Activated CD4-positive, CD25-positive, alpha-beta regulatory T cell treated with anti-CD3 and anti-CD28 coated beads, Interleukin-2, amount 50 U/mL, for 72 hours (primary cell): ENCODE measurements at places on chromosomes 16 and 17.

DNA sequence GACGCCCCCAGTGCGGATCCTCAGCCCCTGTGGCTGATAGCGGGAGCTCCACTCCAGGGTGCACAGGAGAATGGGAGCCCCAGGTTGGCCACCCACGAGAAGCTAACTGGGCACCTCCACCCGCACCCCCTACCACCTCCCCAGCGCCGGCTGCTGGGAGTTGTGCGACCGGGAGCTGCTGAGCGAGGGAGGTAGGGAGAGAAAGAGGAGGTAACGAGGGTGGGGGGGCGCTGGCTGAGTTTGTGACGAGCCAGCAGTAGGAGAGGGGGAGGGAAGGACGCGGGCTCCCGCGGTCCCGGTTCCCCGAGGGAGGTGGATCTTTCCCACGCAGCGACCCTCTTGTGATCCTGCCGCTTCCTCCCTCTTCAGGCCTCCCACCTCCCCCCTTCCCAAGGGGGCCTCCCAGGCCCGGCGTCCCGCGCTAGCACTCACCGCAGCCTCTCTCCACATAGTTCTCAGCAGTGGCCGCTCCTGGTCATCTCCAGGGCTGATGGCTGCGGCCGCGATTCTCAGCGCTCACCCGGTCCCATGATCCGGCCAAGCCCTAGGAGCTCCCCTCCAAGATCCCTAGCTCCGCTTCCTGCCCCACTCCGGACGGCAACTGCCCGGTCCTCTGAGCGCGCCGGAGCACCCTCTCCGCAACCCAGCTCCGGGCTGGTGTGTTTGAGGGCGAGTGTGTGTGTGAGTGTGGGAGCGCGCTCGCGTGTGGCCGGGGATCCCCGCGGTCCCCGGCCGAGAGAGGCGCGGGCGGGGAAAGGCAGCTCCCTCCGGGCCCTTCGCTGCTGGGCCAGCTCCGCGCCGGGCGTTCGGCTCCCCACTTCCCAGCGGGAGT, at the start of gene GRIN2A:
Gene GRIN2A (minus strand): TSS at position 207 of the 832 bp plus-strand sequence. CDS start 2,017 bp downstream, outside the sequence.
- DNase-seq: no peak

GRCh38 chr17:32742681-32743538, 134.0 kb downstream of the MYO1D start:
- no peak for DNase-seq

DNA sequence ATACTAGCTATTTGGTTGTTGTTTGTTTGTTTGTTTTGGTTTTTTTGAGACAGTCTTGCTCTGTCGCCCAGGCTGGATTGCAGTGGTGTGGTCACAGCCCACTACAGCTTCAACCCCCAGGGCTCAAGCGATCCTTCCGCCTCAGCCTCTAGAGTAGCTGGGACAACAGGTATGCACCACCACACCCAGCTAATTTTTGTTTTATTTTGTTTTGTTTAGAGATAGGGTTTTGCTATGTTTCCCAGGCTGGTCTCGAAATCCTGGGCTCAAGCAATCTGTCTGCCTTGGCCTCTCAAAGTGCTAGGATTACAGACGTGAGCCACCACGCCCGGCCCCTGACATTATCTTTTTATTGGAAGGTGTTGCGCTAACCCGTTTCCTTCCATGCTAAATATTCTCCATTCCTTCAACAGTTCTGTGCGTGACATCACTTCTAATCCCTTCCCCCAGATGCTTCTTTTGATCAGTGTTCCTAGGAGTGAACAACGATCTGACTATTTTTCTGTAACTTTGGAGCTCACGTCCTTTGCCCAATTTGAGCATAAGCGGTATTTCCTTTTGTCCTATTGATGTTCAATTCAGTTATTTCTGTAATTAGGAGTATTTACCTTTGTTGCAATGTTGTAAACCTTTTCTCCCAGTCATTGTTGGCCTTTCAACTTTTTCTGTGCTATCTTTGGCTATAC, 30.2 kb upstream of the EMP2 start:
- DNase-seq: no peak

DNA sequence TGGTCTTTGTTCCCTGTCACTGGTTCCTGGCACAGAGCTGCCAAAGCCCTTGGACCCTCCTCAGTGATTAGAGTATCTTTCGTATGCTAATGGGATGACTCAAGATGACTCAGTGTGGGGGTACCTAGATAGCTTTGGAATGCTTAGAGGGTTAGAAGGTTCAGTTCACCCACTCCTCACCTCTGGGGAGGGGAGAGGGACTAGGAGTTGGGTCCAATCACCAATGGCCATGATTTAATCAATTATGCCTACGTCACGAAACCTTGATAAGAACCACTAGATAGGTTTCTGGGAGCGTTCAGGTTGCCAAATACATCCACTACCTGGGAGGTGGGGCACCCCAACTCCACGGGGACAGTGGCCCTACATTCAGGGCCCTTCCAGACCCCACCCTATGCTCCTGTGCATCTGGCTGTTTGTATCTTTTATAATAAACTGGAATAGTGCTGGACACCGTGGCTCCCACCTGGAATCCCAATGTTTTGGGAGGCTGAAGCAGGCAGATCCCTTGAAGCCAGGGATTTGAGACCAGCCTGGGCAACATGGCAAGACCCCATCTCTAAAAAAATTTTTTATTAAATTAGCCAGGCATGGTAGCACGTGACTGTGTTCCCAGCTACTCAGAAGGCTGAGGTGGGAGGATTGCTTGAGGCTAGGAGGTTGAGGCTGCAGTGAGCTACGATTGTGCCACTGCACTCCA, 29.2 kb upstream of the LITAF start:
- no peak for DNase-seq

- no peak for DNase-seq
These were observed 16.1 kb upstream of the ARHGAP44 start for GRCh38 chr17:12773153-12773552.

GRCh38 chr17:28547623-28548416, 4.6 kb downstream of the UNC119 start:
- DNase-seq: peak; percentile 76

DNA sequence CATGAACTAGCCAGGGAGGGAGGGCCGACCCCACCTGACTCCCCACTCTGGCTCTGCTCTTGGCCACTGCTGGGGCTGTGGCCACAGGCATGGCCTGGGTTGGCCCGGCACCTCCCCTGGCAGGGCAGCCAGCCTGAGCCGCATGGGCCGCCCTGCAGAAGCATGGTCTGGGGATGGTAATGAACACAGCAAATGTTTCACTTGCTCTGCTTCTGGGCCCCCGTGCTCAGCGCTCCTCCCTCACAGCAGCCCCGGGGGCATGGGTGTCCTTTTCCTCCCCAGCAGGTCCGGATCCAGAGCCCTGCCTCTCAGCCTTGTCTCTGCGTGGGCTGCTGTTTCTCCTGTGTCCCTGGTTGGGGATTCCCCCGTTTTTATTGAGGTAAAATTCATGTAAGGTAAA, 30.9 kb upstream of the KCNJ12 start:
- no peak for DNase-seq

DNA sequence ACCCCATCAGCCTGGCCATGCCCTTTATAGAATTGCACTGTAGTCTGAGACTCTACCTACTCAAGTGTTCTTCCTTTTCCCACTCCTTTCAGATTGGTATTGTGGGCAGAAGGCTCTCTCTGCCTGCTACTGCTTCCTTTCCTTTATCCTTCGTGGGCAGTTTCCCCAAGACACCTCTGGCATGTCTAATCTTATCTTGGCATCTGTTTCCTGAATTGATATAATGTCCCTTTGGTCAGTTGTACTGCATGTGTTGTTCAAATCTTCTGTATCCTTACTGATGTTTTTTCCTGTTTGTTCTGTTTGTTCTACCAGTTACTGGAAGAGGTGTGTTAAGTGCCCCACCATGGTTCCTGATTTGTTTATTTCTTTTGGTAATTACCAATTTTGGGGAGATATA, 29.5 kb upstream of the MSI2 start:
- DNase-seq: no peak

- DNase-seq: no peak
These were observed 10.7 kb upstream of the DUSP14 start for GRCh38 chr17:37479025-37479424.

GRCh38 chr16:71425746-71426068, 16.1 kb downstream of the TLE7 start:
- DNase-seq: no peak

- peak; percentile 38 for DNase-seq
These were observed 13.5 kb upstream of the DYNLRB2 start for GRCh38 chr16:80527297-80527696.

DNA sequence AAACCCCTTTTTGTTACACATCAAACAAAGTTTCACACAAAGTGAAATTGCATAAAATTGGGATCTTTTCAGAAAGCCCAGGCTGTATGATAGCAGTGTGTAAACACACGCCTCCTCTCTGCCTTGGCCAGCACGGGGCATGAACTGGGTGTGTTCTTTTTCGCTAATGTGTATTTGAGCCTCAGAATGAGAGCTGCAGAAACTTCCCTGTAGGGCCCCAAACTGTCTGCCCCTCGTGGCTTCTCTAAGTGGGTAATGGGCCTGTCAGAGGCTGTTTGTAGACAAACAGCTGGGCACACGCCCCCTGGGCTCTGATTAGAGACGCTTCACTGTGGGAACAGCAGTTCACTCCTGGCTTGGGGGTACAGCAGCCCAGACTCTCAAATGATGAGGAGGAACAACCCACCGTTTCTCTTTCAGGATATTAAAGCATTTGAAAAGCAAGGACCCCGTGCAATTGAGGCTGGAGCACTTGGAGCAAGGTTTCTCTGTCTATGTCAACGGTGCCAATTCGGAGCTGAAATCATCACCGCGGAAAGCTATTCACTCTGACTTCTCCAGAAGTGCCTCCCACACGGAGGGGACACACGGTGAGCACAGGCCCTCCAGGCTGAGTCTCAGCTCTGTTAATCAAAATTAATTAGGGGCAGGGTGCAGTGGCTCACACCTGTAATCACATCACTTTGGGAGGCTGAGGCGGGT, 78.4 kb downstream of the KATNIP start:
- no peak for DNase-seq

- DNase-seq: peak; percentile 61
These were observed 631 bp downstream of the KREMEN2 start for GRCh38 chr16:2964475-2965336.

DNA sequence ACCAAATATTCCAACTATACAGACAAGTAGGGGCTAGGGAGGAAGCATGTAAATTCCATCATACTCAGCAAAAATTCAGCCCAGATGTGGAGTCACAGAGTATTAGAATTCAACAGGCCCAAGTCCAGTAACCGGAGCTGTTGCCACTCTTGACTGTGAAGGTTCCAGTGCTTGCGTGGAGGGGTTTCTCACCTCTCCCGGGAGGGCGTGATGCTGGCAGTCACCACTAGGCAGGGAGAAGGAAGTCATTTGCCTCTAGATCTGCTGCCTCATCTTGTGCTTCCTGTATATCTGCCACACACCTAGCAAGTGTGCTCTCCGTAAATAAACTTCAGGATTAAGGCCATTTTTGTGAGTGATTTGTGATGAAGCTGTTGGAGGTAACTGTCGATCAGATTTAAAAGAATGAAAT, 1.0 kb upstream of the CKLF start:
- no peak for DNase-seq

- DNase-seq: peak; percentile 46
These were observed 1.1 kb downstream of the ABAT start for GRCh38 chr16:8675183-8676159.

DNA sequence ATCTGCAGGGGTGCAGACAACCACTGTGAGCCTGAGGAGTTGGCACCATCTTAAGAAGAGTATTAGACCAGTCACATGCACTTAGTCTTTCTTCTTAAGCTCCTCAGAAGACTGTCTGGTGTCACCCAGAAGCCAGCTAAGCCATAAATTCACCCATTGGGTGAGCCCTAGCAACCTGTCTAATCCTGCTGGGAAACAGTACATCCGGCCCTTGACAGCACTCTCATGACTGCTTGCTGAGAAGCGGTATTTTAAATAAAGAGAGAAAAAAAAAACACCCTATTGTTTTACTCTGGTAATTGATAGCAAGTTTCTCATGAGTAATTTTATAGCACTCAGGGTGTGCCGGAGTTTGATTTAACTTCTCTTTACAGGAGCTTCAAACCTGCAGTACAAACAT, 134.7 kb downstream of the SOX9 start:
- no peak for DNase-seq

GRCh38 chr17:15446036-15446435, 21.4 kb downstream of the CDRT4 start:
- DNase-seq: no peak

DNA sequence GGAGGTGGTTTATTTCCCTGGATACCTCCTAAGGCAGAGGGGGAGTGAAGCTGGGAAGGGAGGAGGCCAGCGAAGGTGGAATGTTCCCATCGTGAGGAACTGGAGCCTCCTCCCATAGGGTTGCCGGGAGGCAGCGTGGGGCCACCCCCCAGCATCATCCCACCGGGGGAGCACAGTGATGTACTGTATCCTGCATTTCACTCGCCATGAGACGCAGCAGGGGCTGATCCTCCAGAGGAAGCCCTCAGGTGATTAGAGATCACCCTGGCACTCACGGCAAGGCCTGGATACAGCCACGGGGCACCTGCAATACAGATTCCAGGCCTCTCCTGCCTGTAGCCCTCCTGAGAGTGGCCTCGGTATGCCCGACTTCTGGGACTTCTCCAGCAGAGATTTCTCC, 25.5 kb upstream of the BEAN1 start:
- DNase-seq: no peak

- DNase-seq: no peak
These were observed 9.2 kb upstream of the CES4A start for GRCh38 chr16:66979011-66979717.

DNA sequence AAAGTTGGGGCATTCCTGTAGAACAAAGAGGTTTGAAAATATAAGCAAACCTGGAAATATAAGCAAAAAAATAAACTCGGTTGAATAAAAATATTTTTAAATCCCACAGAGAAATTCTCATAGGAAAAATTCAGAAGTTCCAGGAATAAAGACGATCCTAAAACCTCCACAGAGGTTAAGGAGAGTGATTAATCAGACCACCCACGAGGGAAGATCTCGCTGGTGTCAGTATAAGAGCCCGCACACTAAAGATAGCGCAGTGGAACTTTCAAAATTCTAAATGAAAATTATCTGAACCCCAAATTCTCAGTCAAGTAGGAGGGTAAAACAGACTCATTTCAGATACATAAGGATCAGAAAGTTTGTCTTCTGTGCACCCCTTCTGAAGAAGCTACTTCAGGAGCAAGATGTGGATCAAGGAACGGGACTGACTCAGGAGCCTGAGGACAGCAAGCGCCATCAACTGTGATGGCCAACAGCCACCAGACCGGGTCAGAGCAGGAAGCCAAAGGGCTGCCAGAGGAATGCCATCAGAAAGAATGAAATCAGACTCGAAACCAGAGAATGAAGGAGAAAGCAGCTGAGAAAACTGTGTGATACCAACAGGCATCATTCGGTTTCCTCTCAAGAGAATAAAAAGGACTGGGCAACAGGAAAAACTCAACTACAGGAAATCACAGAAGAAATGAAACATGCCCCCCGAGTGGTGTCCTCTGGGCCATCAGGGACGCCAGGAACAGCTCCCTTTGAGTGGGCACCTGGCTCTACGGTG, 66.9 kb downstream of the CYTH1 start:
- DNase-seq: no peak

- no peak for DNase-seq
These were observed 52.8 kb downstream of the USP10 start for GRCh38 chr16:84752600-84752999.
